Stimulated activated CD4-positive, alpha-beta T cell treated with anti-CD3 and anti-CD28 coated beads, Interleukin-4, amount 100 ng/mL, for 24 hours (primary cell): ENCODE measurements at places on chromosomes 16 and 17.

- DNase-seq, result no peak
These were observed 8.7 kb upstream of the GINS2 start for GRCh38 chr16:85697431-85697830.

DNA sequence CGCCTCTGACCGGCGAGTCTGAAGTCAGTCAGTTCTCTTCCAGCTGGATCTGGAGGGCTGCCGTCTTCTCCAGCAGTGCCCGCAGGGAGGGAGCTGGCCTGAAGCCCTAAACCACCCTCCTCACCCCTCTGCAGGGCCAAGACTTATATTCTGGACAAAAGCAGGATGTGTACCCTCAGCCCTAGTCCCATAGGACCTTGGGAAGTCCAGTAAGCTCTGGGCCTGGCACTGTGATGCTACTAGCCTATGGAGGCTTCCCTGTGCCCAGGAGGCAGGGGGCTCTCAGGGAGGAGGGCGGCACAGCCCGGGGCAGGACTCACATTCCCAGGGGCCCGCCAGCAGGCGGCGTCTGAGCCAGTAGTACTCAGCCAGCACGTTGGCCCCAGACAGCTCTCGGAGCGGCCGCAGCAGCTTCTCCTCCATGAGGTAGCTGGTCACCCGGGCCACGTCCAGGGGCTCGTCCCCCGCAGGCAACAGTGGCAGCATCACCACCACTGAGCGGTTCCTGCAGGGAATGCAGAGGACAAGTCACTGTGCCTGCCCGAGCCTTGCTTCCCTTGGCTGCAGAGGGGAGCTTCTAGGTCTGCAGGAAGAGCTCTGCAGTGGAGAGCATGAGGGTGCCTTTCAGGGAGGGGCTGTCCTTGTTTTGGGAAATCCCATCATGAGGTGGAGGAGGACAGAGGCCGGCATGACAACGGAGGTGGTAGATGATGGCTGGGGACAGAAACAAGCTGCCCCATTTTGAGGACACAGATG, 41.7 kb downstream of the RMI2 start:
- no peak for DNase-seq

GRCh38 chr17:16005636-16006035, 6.0 kb downstream of the TTC19 start:
- DNase-seq, result no peak

GRCh38 chr16:87636050-87636684, 33.9 kb downstream of the JPH3 start:
- peak; percentile 87 for DNase-seq

GRCh38 chr17:71519285-71519684, 601.5 kb upstream of the SOX9 start:
- no peak for DNase-seq

DNA sequence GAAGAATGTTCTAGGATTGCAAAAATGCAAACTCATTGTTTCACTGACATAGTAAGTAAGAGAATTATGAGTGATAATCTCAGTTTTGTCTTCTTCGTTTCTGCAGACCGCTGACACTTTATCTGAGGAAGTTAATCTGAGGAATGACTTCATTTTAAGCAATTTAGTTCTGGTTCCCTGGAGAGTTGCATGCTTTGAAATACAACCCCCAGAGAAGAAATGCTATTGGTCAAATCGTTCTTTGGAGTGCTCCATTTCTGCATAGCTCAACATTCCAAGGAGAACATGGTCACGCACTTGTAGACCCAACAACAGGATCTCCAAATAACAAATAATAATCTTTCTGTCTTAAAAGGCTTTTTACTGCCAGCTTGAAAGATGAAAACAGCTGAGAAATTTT, 427.1 kb downstream of the GRIN2A start:
- no peak for DNase-seq

DNA sequence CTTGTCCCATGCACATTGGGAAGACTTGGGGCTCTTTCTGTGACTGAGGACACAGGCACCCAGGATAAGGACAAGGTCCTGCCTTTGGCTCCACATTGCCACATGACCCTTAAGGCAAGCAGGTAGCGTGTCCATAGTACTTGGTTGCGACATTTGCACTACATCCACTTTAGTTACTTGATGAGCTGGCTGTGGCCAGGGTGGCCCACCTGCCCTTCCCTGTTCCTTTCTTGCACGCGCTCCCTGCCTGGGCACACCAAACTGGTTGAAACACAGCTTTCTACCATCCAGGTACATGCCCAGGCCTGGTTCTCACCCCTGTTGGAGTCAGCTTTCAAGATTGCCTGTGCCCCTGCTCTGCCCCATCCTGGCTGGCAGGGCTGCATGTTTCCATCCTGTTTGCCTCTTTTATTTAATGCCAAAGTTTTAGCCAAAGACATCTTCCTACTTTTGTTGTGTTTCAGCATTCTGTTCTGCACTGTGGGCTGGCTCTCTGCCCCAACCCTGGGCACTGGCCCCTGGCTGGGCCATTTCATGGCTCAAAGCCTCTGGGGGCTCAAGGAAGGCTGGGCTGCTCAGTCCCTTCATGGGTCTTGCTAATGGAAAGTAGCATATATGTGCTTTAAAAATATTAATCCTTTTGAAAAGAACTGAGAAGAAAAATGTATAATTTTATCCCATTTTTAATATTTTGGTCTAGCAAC, 3.2 kb downstream of the B3GNT9 start:
- no peak for DNase-seq

- DNase-seq, result peak; percentile 63
These were observed 7.6 kb downstream of the EPX start for GRCh38 chr17:58200024-58200633.

DNA sequence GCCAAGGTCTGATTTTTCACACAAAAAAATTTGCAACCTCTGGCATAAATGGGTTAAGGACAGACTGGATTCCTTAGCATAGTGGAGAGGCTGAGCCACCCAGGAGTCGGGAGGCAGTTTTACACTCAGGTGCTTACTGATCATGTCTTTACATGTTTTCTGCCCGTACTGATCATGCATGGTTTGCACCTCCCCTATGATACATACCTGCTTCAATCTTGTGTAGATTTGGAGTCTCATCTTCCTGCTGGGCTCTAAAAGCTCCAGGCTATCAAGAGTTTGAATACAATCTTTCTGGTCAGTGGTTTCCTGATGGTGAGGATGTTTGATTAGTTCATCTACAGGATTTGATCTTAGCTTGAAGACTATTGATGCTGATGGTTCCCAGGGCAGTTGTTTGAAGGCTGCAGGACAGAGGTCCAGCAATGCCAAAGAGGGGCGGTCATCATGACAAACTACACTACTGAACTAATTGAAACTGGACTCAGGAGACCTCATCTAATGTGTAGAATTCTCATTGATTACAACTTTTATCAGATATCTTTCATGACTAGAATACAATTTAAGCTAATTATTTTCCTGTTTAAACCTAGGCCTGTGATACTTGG, 6.9 kb downstream of the C1QBP start:
- no peak for DNase-seq

DNA sequence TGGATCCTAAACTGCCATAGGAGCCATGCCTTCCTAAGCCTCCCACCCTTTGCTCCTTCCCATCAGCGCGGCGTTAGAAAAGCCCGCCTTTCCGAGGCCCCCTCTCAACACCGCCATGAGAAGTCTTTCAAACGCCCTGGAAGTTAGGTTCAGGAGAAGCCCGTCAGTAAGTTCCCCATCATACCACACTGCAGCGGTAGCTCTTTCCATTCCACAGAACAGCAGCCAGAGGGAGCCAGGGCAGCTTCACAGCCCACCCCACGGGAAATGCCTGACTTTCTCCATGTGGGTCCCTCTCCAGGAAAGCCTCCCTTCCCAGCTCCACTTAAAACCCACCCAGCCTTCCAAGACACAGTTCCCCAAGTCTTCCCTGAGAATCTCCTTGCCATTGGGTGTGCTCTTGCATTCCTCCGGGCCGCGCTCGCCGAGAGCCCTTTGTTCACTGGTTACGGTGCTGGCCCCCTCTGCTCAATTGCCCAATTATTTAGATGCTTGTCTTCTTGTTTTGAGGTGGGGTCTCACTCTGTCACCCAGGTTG, 28.7 kb downstream of the KIAA0513 start:
- no peak for DNase-seq

- no peak for DNase-seq
These were observed 7.3 kb upstream of the DDX52 start for GRCh38 chr17:37650419-37651003.

DNA sequence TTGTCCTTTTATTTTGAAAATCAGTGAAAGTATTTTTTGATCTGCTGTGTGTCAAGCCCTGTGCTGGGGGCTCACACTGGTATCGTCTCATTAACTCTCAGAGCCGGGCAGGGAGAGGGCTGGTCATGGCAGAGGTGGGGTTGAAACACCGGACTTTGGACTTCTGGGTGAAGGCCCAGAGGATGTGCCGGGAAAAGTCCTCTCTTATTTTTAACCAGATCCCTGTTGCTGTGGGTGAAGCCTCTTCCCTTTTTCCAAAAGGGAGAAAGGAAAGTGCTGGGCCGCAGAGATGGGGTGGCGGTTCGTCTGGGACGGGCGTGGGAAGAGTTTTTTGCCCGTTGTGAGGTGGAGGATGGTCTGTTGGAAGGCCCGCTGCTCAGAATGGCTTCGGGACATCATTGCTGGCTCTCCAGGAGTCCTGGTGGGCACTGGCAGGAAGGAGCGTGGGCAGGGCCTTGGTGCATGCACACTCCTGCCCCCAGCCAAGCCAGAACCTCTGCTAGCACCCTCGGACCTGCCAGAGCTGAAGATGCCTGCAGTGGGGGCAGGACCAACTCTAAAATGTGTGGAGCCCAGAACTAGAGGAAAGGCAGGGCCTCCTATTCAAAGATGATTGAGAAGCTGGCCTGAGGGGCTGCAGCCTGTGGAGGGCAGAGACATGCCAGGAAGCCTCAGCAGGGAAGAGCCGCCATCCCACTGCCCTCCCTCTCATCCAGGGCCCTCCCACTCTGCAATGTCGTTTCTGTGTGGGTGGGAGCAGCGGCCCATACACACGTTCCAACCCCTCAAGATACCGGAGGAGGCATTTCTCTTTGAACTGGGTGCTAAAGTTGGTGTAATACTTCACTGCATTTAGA, 213.2 kb downstream of the CCDC182 start:
- no peak for DNase-seq

DNA sequence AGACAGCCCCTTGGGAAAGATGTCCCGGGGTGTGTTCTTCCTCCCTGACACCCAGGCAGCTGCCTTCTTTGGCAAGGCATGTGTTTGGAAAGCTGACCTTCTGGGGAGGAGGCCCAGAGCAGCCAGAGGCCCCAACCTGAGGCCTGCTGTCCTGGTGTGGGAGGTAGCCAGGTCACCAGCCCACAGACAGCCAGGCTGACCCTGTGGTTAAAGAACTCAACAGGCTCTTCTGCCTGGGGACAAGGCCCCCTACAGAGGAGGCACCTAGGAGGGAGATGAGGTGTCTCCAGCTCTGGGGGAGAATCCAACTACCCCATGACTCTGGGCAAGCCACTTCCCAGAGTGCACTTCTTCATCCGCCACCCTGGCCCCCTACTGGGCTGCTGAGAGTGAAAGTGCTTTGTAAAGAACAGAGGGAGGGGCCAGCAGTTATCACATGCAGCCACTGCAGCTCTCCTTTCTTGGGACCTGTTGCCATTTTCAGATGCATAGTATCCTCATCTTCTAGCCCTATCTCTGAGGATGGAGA, 13.1 kb upstream of the SREBF1 start:
- peak; percentile 63 for DNase-seq

GRCh38 chr17:35898283-35899070, 18.3 kb upstream of the CCL5 start:
- DNase-seq, result peak; percentile 26

DNA sequence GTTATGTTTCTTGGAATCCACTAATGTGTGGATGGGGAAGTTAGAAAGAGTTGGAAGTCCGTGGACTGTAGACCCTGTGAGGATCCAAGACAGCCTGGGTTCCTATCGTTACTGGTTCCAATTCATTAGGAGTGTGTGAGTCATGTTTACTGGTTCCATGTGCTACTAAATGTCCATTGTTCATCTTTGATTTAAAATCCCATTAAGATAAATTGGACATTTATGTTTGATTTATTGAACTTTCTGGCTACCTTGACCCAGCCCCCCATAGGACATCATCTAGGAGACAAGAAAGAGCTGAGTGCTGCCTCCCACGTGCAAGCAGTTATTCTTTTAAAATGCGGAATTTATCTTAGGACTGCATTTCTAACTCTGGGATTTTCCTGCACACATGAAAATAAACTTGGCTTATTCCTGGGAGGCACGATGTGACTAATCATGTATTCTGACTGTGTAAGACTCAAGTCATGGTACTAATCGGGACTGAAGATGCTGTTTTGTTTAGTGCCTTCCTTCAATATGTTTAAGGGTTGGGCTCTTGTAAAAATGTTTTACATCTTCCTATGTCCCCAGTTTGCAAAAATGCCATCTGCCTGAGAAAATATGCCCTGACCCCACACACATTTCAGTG, 53.4 kb downstream of the RGS9 start:
- DNase-seq, result no peak

- no peak for DNase-seq
These were observed 149.9 kb upstream of the TBX2 start for GRCh38 chr17:61249649-61250299.

- DNase-seq, result no peak
These were observed 11.6 kb upstream of the MPHOSPH6 start for GRCh38 chr16:82181461-82182185.

DNA sequence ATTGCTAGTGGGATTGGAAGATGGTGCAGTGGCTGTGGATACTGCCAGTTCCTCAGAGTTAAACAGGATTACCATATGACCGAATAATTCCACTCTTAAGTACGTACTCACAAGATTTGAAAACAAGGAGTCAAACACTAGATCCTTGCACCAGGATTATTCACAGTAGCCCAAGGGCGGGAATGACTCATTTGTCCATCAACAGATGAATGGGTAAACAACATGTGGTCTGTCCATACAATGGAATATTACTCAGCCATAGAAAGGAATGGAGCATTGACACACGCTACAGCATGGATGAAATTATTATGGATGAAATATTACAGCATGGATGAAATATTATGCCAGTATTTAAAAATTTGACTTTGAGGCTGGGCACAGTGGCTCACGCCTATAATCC, 9.1 kb upstream of the MAPK8IP3 start:
- DNase-seq, result no peak

DNA sequence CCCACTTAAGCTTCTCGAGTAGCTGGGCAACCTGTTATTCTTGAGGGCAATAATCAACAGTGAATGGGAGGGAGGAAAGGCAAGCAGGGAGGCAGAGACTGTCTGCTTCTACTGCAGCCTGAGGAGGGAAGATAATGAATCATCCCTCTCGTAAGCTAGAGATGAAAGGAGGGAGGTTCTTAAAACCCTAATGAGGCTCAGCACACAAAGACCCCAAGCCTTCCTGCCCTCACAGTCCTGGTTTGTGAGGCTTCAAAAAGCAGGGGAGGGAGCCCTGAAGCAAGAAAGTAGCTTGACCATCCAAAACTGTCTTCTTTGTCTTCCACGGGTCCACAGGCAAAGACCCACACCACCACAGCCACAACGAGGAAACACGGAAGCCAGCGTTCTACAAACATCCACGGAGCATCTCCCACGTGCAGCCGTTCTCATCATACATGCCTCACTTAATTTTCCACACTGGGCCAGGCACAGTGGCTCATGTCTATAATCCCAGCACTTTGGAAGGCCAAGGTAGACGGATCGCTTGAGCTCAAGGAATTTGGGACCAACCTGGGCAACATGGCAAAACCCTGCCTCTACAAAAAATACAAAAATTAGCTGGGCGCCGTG, 1.8 kb downstream of the PIK3R5 start:
- DNase-seq, result no peak
